ENCODE measurements at places on chromosomes 1 and 21.

DNA sequence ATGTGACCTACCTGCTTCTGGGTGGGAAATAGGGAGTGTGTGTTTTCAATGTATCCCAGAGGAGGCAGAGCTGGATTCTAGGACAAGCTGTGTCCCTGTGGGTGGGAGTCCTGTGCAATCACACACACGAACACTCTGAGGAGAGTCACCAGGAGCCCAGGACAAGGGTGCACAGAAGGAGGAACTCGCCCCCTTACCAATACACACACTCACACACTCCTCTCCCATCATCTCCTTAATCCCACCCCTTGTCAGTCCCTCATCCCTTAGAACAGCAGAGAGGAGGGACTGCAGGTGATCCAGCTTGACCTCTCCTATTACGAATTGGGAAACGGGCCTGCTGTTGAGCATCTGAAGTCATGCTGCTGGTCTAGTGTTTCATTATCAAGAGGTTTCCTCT is 8.5 kb upstream of the MYBPHL start:
- no peaks in the 10 kb centered on the region for H3K4me1 ChIP-seq
- H3K27ac ChIP-seq: no peak overlapping the region

GRCh38 chr1:79353224-79353623 is 346.7 kb upstream of the ADGRL4 start:
- no peaks in the 10 kb centered on the region for H3K36me3 ChIP-seq
- H3K27ac ChIP-seq: no peak overlapping the region
- H3K4me3 ChIP-seq: no peak overlapping the region
- no peaks in the 10 kb centered on the region for H3K27me3 ChIP-seq

DNA sequence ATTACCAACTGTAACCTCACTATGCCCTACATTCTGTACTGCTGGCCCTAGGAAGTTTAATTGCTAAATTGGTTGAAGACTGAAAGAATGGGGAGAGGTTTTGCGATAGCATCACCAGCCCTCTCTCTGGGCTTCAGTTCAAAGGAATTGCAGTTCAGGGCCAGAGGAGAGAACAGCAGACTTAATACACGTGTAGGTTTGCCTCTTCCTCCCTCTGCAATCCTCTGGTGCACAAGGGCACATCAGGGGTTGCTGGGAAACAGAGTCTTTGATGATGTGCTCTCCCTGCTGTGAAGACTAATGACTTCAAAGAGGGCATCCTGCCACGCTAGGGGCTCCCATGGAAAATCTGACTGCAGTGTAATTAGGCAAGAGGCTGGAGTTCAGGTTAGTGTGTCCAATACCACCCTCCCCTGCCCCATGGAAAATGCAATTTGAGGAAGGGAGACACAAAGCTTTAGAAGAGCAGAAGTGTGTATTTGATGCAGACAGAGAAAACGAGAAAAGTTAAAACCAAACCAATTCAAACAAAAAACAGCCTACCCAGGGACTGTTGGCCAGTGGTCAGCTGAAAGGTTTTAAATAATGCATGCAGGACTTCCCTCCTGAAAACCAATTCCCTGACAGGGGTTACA is 167.9 kb downstream of the ASTN1 start:
- H3K4me3 ChIP-seq: no peak overlapping the region
- H3K36me3 ChIP-seq: no peaks in the 10 kb centered on the region
- no peak overlapping the region for H3K27ac ChIP-seq
- no peak for DNase-seq
- H3K27me3 ChIP-seq: no peaks in the 10 kb centered on the region
- no peaks in the 10 kb centered on the region for H3K4me1 ChIP-seq

DNA sequence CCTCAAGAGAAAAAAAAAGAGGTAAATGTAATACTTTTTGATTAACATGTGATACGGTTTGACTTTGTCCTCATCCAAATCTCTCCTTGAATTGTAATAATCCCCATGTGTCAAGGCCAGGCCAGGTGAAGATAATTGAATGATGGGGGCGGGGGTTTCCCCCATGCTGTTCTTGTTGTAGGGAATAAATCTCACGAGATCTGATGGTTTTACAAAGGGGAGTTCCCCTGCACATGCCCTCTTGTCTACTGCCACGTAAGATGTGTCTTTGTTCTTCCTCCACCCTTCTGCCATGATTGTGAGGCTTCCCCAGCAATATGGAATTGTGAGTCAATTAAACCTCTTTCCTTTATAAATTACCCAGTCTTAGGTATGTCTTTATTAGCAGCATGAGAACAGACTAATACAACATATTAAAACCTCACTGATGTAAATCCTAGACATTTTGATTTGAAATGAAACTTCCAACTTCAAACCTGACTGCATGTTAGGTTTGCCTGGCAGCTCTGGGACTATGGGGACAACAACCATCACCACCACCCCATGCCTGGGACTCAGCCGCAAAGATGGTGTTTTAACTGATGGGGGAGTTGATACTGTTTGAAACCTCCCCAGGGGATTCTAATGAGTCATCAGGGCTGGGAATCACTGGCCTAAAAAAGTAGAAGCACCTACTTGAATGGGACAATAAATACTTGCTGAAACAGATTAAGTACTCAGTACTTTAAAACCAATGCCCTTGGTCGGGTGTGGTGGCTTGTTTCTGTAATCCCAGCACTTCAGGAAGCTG is 32.8 kb upstream of the BACH1 start:
- no peak overlapping the region for H3K4me3 ChIP-seq
- DNase-seq: no peak
- H3K27me3 ChIP-seq: no peaks in the 10 kb centered on the region
- H3K27ac ChIP-seq: no peak overlapping the region
- peaks cover 2% of the 10 kb centered on the region for H3K4me1 ChIP-seq
- no peaks in the 10 kb centered on the region for H3K36me3 ChIP-seq

DNA sequence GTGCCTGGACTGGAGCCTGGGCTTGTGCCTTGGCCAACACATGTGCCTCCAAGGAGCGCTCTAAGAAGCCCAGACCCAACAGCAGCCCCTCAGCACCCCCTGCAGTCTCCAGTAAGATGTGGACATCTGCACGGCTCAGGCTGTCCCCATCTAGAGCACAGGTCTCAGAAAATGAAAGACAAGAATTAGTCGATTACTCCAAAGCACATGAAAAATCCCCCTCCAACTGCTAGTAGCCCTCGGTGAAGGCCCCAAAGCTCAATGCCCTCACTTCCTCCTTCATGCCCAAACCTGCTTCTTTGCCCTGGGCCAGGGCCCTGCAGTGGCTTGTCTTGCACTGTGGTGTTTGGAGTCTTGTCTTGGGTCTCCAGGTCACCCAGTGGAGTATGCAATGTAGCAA is 21.9 kb upstream of the ERO1B start:
- no peaks in the 10 kb centered on the region for H3K36me3 ChIP-seq
- no peak overlapping the region for H3K27ac ChIP-seq
- DNase-seq: no peak

GRCh38 chr1:200684015-200684414 is 14.3 kb upstream of the DDX59 start:
- no peak for DNase-seq
- no peaks in the 10 kb centered on the region for H3K36me3 ChIP-seq
- no peak overlapping the region for H3K27ac ChIP-seq
- H3K4me3 ChIP-seq: no peak overlapping the region
- H3K27me3 ChIP-seq: no peaks in the 10 kb centered on the region

GRCh38 chr1:25765136-25765922 is 34.7 kb upstream of the SELENON start:
- H3K27me3 ChIP-seq: peaks cover 5% of the 10 kb centered on the region
- DNase-seq: no peak
- peak overlapping the region; percentile 12 for H3K27ac ChIP-seq

DNA sequence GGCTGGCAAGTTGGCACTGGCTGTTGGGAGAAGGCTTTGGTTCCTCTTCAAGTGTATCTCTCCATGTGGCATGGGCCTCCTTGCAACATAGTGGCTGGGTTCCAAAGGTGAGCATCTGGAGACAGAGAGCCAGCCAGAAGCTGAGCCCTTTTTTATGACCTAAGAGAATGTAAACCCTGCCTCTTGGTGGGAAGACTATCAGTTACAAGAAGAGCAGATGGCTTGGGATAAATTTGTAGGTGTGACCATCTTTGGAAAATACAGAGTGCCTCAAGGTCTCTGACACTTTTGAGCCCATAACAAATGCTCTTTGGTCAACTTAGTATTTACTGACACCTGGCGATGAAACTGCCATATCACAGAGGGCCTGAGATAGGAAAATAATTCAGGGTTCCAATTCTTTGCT is 31.4 kb upstream of the PRELP start:
- H3K4me1 ChIP-seq: no peaks in the 10 kb centered on the region
- H3K4me3 ChIP-seq: no peak overlapping the region
- H3K27ac ChIP-seq: no peak overlapping the region
- H3K27me3 ChIP-seq: peaks cover 60% of the 10 kb centered on the region
- H3K36me3 ChIP-seq: no peaks in the 10 kb centered on the region

GRCh38 chr21:38506661-38507281 is 8.5 kb upstream of the ERG start:
- H3K36me3 ChIP-seq: no peaks in the 10 kb centered on the region
- H3K4me1 ChIP-seq: peaks cover 24% of the 10 kb centered on the region
- peak overlapping the region; percentile 82 for H3K27ac ChIP-seq
- H3K27me3 ChIP-seq: peaks cover 28% of the 10 kb centered on the region
- peak; percentile 57 for DNase-seq
- peak overlapping the region; percentile 39 for H3K4me3 ChIP-seq

All from activated naive CD4-positive, alpha-beta T cell treated with anti-CD3 and anti-CD28 coated beads, Interleukin-2, amount 10 ng/mL, durations not matched to agents 7 days and 5 days (primary cell).